Activated CD4-positive, alpha-beta T cell treated with anti-CD3 and anti-CD28 coated beads for 36 hours (primary cell): ENCODE measurements at places on chromosomes 7 and 10.

- peak; percentile 64 for DNase-seq
Observed at GRCh38 chr10:4034907-4035598, 250.0 kb upstream of the KLF6 start.

DNA sequence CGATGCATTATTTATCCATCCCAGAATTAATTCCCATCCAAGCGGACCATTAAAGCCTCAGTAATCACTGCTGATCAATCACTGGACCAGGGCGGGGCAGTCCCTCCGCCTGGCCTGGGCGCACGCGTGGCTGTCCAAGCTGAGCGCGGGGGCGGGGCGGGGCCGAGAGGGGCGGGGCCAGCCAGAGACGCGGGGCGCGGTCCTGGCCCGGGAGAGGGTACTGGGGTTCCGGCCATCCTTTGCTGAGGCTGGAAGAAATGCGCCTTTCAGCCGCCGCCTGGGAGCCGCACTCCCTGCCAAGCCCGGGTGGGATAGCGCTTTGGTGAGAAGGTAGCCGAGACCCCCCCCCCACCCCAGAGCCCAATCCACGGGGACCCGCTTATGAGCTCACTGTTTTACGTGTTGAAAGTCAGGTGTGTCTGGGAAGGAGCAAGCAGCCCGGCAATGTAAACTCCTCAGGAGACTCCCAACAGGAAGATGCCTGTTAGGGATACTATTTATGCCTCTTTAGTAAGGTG, at the start of gene ARHGAP22:
Gene ARHGAP22, minus strand, starts transcription at position 83 of the 518 bp plus-strand sequence. CDS start 277 bp downstream, outside the sequence.
- DNase-seq, result peak; percentile 28

DNA sequence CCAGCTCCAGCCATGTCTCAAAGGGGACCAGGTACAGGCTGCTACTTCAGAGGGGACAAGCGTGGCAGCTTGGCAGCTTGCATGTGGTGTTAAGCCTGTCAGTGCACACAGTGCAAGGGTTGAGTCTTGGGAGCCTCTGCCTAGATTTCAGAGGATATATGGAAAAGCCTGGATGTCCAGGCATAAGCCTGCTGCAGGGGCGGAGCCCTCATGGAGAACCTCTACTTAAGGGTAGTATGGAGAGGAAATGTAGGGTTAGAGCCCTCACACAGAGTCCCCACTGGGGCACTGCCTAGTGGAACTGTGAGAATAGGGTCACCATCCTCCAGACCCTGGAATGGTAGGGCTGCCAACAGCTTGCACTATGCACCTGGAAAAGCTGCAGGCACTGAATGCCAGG, 7.7 kb upstream of the NT5C3A start:
- DNase-seq, result no peak

- no peak for DNase-seq
Observed at GRCh38 chr7:149750122-149750845, 23.1 kb downstream of the ZNF467 start.

GRCh38 chr7:103075337-103075918, 488 bp downstream of the ARMC10 start:
- peak; percentile 90 for DNase-seq

DNA sequence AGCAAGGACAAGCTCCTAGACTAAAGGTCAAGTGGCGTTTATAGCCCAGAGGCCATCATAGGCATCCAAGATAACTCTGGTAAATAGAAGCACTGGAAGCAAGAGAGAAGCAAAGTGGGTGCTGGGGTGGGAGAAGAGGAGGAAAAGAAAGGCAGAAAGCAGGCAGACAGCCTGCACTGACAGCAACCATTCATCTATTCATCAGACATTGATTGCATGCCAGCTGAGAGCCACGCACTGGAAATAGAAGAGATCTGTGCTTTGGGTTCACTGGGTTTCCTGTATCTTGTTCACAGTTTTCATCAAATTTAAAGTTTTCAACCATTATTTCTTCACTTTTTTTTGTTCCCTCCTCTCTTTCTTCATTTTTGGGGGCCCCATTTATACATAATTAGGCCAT, 4.7 kb upstream of the SLIT1 start:
- no peak for DNase-seq

GRCh38 chr7:25031432-25031831, 51.5 kb upstream of the OSBPL3 start:
- DNase-seq, result no peak

DNA sequence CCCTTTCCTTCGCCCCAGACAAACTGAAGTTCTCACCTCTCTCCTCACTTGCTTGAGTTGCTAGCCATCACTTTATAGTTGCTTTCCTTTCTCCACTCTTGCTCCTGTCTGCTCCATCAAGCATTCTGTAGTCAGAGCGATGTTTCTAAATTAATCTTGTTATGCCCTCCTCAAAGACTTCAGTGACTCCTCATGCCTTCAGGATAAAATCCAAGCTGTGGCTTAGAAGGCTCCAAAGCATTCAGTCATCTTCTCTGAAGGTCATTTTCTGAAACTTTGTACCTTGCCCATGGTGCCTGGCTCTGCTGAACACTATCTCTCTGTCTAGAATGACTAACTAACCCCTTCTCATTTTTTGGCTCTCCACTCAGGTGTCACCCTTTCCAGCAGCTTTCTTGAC, 222.4 kb upstream of the GRB10 start:
- DNase-seq, result no peak

- no peak for DNase-seq
Observed at GRCh38 chr10:24869354-24870015, 82.9 kb downstream of the PRTFDC1 start.
